Muscle of back (tissue), 13 donors: ENCODE measurements at places on chromosomes 12 and 14.

- DNase-seq: no peak
Observed at GRCh38 chr12:76242813-76243550, 105.2 kb downstream of the BBS10 start.

DNA sequence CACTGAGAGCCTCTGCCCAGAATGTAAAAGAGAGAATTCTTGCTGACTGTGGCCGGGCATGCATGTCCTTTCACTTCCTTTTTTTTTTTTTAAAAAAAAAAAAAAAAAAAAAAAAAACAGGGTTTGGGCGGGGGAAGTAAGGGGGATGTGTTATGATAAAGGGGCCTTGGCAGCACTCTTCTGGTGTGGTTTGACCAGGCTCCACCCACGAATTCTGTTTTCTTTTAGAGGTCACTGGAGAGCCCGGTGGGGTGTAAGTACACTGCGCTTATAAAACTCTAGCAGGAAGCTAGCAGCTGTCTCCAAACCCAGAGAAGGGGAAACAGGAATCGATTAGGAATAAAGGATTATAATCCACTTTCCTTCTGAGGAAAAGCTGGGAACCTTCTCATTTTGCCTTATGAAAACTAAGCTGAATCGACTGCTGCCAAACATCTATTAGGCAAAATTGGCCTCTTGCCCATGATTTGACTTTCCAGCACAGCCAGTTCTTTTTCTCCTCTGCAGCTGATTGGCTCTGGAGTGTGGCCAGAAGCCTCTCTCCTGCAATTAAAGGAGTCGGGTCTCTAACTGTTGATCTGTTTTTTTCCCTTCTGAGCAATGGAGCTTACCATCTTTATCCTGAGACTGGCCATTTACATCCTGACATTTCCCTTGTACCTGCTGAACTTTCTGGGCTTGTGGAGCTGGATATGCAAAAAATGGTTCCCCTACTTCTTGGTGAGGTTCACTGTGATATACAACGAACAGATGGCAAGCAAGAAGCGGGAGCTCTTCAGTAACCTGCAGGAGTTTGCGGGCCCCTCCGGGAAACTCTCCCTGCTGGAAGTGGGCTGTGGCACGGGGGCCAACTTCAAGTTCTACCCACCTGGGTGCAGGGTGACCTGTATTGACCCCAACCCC, 27.7 kb upstream of the HIGD1C start:
- DNase-seq: peak; percentile 92

DNA sequence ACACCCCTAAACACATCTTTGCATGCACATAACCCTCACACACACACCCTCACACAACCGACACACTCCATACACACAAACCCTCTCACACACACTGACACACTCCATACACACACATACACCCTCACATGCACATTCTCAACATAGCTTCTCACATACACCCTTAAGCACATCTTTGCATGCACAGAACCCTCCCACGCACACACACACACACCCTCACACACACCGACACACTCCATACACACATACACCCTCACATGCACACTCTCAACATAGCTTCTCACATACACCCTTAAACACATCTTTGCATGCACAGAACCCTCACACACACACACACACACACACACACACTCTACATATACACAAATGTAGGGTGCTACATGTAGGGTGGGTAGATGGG, 72.5 kb upstream of the NOS1 start:
- no peak for DNase-seq

DNA sequence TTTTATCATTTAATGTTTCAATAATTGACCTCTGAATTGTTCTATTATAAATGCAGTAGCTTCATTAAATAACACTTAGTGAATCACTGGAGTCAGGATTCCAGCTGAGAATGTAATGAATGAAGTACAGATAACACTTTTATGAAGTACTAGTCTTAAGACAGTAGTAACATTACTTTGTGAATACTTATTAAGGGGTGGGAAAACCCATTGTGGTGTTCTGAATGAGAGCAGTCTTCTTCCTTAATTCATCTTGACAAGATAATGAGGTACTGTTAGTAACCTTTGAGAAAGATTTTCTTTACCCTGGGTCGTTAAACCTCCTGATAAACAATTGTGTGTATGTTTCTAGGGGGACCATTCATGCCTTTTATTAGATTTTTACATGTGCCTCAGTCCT, 12.7 kb downstream of the NUP107 start:
- DNase-seq: no peak

DNA sequence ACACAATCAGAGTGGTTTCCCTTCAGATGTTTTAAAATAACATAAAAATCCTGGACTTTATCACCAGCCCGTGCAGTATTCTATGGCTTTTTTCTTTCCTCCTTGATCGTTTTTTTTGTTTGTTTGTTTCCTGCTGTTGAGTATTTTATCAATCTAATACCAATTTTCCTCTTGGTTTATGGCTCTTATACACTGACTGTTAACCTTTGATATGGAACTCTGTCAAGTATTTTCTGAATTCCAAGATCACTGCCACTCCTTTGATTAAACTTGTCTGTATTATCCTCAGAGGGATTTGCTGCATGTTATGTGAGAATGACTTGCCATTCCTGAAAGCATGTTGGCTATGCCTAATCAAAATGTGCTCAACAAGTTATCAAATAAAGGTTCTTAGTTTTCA, 88.4 kb downstream of the PELI2 start:
- no peak for DNase-seq
